ENCODE measurements at places on chromosomes 16 and 17.
A peak's percentile ranks its signal among the peaks of the same experiment; 100 is the strongest.

- peak; percentile 13 for DNase-seq
Measured at GRCh38 chr17:7177954-7178477, 1.2 kb downstream of the ASGR1 start.

- DNase-seq: no peak
Measured at GRCh38 chr17:82668024-82668630, 19.9 kb upstream of the WDR45B start.

GRCh38 chr17:70569128-70569527 lies 399.8 kb downstream of the KCNJ2 start:
- DNase-seq: no peak

- no peak for DNase-seq
Measured at GRCh38 chr17:38460082-38460715, 31.9 kb downstream of the ARHGAP23 start.

DNA sequence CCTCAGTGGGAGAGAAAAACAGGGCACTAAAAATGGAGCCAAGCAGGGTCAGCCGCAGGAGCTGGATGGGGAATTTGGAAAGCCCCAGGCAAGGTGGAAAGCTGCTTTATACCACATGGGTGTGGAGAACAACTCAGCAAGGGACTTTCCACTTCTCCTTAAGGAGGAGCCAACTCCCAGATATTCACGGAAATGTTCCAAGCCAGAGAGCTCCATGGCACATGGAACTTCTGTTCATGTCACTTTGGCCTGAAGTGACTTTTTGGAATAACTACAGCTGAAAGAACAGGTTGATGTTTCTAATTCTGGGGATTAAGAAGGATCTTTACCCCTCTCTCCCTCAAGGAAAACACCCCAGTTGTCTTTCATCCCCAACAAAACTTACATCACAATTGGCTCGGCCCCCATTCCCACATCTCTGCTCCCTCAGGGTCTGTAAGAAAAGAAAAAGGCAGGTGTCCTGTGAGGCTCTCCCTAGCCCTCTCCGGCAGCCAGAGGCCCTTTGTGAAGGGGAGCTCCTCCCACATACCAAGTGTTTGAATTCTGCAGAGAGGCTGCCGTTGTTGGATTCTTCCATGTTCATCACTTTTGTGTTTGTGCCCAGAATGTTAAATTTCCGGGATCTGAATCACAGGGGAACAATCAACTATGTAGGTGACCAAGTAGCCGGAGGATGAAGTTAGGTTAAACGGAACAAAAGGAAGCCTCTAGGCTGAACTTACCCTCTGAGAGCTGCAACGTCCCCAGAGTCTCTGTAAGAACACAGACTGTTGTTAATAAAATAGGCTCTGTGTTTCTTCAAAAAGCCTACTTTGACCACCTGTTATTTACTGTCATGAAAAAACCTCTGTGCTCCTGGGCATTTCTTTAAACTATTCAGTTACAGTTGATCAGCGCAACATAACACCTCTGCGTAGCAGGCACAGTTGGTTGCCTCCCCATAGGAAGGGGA lies 41.0 kb downstream of the STAT5A start:
- no peak for DNase-seq

DNA sequence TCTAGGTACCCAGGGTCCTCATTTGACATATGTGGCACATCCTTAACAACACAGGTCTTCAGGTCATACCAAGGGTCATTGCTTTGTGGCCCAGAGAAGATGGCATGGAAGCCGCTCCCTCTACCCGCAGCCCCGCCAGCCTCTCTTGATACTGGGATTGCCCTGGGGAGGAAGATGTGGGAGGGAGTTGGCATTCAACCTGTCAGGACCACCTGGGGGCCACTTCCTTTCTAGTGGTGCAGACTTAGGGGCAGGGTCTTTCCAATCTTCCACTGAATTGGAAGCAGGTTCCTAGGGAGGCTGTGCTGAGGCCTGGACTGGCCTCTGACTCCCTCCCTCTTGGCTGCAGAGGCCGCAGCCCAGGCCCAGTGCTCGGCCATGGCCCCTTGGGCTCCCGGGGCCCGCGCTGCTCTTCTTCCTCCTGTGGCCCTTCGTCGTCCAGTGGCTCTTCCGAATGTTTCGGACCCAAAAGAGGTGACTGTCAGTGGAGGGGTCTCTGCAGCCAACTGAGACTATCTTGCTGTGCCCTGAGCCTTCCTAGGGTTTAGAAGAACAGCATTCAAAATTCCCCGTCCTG lies 5.1 kb upstream of the HEXIM1 start:
- no peak for DNase-seq

DNA sequence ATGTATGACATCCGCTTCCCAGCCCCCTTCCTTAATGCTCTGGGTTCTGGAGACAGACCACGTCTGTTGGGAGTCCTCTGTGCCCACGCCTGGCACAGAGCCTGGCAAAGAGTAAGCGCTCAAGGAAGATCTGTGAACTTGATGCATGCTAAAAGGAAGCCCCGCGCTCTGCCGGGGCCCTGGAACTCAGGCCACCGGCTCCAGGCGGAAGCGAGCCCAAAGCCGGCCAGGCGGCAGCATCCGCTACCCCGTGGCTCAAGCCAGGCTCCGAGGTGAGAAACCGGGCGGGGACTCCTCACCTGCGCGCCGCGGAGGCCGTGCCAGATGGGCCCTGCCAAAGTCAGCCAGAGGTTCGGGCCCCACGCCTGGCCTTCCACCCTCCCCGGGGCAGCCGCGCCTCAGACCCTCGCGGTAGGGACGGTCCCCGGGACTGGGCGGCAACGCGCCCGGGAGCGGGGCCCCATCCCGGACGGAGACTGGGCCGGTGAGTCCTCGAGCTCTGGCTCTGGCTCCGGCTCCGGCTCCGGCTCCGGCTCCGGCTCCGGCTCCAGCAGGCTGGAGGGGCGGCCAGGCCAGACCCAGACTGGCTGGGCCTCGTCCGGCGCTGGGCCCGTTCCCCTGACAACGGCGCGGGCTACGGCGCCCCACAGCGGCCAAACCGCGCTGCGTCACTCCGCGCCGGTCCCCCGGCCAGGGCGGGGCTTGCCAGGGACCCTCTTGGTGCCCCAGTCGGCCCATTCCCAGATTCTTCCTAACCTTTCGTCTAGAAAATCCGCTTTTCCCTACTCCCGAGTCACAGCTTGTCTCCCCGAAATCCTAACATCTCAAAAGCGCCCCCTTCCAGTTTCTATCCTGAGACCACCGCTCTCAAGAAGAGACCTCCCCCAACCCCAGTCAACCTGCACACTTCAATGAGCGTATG lies at the start of gene ZDHHC1:
ZDHHC1 (minus strand) TSS at position 606 of the 922 bp plus-strand sequence. CDS start 8,702 bp downstream, outside the sequence.
- DNase-seq: peak; percentile 26

DNA sequence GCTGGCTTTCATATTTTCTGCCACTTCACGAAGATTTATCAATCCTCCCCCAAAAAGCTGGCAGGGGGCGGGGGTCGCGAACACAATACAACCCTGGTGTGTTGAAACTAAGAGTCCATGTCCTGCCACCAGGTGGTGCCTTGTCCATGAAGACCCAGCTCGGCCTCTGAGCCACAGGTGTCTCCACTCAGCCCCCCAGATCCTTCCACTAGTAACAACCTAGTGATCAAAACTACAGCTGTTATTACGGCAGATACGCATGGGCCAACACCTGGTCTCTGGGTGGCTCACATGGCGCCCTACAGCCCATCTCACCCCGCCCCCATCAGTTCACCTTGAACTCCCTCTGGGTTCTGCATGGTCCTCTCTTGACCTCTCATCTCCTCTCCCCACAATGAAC lies 27.7 kb downstream of the USP7 start:
- no peak for DNase-seq

- no peak for DNase-seq
Measured at GRCh38 chr16:62249069-62249468, 212.8 kb upstream of the CDH8 start.

DNA sequence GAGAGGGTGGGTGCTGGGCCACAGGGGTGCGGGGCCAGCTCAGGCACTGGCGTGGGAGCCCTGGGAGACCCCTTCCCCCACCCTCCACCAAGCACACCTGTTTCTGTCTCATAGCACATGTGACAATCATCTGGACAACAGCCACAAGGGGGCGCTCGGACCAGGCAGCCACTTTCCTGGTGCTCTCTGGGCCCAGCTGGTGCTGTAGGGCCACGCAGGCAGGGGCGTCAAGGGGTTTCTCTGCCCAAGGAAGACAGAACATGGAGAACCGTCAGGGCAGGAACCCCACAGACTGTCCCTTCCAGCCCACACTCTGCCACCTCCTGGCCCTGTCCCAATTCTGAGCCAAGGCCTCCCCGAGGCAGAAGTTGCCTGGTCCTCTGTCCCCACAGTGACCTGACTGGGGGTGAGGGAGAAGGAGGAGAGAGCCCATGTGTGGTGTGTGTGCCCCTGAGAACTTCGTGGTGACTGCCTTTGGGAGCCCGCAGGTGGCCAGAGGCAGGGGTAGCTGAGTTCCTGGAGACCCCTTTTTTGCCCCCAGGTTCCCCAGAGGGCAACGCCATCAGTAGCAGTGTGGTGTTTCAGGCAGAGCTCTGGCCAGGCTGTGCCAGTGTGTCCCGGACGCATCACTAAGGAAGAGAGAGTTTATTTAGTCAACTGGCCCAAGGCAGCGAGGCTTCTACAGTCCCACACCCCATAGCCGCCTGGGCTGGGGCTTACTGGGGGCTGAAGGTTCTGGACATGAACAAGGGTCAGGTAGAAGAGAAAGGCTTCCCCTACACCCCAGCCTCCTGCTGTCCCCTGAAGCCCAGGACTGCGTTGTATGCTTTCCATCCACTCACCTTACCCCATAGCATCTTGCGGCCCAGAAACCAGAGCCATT lies 3.1 kb upstream of the SETD6 start:
- DNase-seq: peak; percentile 45

- no peak for DNase-seq
Measured at GRCh38 chr16:70788668-70789594, 12.0 kb downstream of the VAC14 start.

DNA sequence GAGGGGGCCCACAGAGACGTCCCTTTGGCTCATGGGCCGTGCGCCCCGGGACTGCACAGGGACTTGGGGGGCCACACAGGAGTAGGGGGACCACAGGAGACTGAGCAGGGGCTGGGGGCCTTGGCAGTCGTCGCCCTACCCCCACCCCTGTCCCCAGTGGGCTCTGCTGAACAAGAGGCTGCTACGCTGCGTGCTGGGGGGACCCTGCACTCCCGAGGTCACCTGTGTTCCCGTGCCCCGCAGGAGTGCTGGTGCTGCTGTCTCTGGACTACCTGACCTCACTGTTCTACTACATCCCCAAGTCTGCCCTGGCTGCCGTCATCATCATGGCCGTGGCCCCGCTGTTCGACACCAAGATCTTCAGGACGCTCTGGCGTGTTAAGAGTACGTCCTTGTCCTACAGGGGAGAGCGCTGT lies 14.4 kb upstream of the RNF213 start:
- DNase-seq: no peak

GRCh38 chr17:6555331-6556120 lies 829 bp downstream of the PITPNM3 start:
- DNase-seq: no peak

DNA sequence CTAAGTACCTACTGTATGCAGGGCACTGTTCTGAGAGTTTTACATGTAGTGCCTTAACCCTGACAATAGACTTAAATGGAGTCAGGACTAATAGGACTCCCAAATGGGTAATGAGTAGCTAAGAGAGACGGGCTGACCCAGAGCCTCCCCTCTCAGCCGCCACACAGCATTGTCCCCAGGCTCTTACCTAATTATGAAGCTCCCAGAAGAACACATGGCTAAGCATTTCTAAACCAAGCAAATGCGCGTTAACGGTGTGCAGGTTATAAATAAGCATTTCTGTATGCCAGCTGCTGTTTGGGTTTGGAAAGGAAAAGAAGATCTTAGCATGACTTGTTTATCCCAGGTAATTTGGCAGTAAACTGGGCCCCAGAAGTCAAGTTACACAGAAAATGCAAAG lies 14.3 kb downstream of the KATNIP start:
- no peak for DNase-seq

DNA sequence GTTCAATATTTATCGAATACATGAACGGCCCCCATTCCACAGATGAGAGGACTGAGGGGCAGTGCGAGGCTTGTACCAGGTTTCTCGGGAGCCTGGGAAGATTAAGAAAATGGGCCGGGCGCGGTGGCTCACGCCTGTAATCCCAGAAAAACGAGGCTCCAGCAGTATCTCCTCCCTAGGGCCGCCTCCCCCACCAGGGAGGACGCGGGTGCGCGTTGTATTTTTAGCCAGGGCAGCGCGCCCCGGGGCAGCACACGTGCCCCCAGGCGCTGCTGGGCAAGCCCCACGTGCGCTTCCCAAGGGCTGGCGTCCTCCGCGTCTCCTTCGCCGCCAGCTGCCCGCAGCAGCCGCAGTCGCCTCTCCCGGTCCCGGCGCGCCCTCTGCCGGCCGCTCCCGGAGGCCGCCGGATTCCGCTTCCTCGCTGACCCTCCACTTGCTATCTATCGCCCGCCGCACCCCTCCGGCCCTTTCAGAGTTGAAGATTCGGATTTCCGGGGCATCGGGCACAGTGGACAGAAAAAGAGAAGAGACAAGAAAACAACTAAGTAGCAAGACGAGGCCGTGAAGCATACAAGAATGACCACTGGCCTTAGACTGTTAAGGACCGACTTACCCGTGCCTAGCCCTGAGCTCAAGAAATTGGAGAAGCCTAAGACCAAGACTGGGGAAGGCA lies 1.9 kb upstream of the YBX2 start:
- peak; percentile 30 for DNase-seq

GRCh38 chr17:4161192-4161966 lies 18.4 kb downstream of the CYB5D2 start:
- DNase-seq: no peak

- DNase-seq: no peak
Measured at GRCh38 chr16:3007957-3008689, 4.6 kb upstream of the CLDN9 start.

DNA sequence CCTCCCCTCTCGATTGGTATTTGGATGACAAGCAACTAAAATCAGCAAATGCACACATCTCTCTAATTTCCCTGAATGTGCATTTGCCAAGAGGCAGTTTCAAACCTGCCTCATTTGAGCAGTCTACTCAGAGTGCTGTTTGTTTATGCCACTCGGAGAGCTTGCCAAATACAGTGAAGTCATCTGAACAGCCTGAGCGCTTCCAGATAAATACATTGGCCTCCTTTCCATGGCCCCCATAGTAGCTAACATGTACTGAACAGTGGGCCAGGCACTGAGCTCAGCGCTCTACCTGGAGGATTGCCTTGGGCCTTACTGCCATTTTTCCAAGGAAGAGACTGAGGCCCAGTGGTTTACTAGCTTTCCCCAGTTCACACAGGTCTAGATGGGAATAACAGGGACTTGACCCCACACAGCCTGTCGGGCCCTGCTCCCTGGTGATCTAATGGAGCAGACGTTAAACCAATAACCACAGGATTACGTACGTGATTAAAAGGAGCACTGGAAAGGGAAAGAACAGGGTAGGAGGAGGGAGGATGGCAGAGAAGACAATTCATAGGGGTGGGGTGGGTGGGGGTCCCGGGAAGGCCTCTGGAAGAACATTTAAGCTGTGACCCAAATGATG lies 18.7 kb upstream of the ANKRD40CL start:
- peak; percentile 98 for DNase-seq

GRCh38 chr16:84434800-84435199 lies 66.5 kb downstream of the ATP2C2 start:
- no peak for DNase-seq
